ENCODE measurements at places on chromosomes 5 and 9.

DNA sequence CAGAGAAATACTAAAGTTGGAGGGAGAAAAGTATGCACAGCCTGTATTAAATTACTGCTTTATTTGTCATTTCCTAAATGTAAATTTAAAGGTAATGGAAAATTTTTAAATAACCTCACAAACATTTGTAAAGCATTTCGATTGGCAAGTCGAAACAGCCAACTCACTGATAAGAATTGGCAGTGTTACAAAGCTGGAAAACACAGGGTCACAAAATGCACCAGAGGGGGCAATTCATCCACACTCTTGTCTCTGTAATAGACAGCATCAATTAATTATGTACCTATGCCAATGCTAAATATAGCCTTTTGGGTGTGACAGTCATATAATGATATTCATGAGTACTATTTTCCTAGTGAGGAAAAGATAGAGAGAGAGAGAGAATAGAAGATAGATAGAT lies 140.6 kb upstream of the PRLR start:
- no peak for DNase-seq

DNA sequence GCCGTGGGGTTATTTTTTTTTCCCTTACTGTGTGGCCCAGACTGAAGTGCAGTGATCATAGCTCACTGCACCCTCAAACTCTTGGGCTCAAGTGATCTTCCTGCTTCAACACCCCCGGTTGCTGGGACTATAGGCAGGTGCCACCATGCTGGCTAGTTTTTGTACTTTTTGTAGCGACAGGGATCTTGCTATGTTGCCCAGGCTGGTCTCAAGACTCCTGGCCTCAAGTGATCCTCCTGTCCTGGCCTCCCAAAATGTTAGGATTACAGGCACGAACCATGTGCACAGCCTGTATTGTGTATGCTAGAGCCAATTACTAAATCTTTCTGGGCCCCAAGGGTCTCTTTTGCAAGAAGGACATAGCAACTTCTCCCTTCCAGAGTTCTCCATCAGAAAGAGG lies 23.1 kb downstream of the GALNT10 start:
- DNase-seq = no peak

GRCh38 chr9:106376689-106377088 lies 486.3 kb upstream of the ZNF462 start:
- no peak for DNase-seq

GRCh38 chr5:99054972-99055371 lies 126.2 kb upstream of the CHD1 start:
- DNase-seq = no peak

DNA sequence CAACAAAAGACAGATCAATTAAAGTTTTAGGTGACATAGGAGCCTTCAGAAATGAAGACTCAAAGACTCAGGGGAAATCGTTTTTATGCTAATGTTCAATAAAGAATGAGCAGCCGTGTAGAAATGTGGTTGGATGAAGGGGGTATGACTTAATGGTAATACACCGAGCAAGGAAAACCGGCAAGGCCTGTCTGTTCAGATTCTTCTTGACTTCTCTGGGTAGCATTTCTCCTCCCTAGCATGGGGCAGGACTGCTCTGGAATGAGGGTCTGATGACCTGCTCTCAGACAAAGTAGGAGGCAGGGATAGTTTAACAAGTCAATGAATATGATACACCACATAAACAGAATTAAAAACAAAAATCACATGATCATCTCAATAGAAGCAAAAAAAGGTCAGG lies 487.4 kb downstream of the ZNF608 start:
- DNase-seq = no peak

DNA sequence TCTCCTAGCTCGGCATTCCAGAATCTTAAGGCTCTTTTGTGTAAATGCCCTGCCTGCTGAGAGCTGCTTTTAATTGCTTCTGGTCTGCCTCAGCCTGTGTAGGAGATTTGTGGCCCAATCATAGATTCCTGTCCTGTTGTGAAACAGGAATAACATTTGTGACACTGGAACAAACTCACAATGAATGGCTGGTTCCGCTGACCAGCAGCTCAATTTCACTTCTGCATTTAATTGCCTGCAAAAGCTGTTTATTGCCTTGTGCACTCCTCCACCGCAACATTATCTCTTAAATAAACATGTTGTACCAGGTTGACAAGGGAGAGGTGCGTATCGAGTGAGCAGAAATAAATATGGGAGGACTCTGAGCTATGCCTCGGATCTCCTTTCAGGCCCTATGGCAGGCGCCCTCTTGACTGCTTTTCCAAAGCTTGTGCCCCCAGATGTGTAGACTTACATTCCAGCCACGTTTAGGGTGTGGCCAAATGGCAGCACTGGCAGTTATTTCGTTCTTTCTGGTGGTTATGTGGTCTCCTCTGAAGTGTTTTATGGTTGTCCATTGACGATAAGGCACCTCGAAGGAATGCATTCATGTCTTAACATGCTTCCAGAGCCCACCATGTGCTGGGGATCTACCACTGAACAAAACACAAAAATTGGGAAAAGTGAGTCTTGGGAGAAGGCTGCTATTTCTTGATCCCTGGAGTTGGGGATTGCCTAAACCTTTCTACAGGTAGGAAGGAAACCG lies 58.1 kb downstream of the DMRT1 start:
- DNase-seq = no peak

- DNase-seq = no peak
These were observed 735.2 kb downstream of the TLR4 start for GRCh38 chr9:118439441-118439840.

GRCh38 chr9:32468740-32469139 lies 57.3 kb downstream of the RIGI start:
- no peak for DNase-seq

DNA sequence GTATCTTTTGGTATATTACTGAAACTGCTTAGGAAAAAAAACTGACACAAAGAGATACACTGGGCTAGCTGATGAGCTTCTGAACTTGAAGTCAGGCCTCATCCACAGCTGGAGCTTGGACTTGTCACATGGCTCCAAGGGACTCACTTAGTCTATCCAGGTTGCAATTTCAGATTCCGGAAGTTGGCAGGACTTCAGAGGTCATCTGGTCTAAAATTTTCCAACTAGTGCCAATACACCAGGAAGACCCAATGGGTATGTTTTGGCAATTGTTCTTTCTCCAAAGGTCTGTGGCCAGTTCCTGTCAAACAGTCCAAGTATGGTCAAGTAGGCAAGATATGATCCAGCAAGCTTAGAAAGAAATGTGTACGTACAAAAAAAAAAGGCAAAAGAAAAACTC lies 36.7 kb downstream of the MRPS27 start:
- DNase-seq = no peak

DNA sequence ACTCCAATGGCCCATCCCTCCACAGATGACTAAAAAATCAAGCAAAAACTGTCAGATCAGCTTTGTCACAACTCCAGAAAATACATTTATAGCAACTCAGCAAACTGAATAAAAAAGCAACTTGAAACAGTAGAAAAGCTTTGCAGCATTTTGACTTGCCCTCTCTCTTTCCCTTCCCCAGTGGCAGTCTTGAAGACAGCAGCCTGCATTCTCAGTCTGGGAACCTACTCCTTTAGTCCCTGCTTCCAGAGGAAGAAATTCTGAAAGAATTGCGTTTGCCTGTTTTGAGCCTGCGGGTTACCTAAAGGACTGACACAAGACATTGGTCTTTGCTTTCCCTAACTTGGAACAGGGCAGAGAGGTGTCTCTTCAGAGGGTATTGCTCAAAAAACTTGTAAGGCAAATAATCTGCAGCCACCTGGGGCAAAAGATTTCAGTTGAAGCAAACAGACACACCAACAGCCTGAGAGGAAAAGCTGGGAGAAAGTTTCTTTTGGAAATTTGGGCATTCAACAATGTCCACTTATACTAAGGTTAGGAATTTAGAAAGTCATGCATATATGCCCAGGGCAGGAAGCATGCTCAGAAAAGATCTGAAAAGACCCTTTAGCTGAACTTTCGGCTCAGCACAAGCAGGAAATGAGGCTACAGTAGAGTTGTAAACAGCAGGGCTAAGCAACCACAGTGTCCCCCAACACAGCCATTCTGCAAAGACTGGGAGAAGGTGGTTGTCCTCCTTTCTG lies 15.2 kb upstream of the SLC35D2 start:
- DNase-seq = no peak

DNA sequence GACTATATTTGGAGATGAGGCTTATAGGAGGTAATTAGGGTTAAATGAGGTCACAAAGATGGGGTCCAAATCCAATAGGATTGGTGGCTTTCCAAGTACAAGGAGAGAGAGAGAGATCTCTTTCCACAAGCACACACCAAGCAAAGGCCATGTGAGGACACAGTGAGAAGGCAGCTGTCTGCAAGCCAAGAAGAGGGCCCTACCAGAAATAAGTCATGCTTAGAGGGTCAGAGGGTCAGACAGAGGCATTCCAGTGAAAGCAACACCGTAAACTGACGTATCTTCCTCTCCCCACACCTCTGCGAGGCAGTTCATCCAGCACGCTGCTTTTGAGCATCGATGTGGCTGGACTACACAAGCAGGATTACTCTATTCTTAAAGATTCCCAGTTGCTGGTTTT lies 87.9 kb downstream of the SLC1A3 start:
- no peak for DNase-seq

DNA sequence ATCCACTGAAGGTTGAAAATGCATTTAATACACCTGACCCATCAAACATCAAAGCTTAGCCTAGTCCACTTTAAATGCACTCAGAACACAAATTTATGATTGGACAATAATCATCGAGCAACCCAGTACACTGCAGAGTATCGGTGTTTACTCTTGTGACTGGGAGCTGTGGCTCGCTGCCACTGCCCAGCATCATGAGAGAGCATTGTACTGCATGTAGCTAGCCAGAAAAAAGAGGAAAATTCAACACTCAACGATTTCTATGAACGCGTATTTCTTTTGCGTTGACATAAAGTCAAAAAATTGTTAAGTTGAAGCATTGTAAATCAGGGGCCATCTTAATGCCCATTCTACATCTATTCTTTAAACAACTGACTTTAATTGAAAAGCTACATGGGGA lies 95.1 kb upstream of the CD180 start:
- DNase-seq = no peak

GRCh38 chr9:125889112-125889475 lies 141.9 kb downstream of the PBX3 start:
- no peak for DNase-seq

DNA sequence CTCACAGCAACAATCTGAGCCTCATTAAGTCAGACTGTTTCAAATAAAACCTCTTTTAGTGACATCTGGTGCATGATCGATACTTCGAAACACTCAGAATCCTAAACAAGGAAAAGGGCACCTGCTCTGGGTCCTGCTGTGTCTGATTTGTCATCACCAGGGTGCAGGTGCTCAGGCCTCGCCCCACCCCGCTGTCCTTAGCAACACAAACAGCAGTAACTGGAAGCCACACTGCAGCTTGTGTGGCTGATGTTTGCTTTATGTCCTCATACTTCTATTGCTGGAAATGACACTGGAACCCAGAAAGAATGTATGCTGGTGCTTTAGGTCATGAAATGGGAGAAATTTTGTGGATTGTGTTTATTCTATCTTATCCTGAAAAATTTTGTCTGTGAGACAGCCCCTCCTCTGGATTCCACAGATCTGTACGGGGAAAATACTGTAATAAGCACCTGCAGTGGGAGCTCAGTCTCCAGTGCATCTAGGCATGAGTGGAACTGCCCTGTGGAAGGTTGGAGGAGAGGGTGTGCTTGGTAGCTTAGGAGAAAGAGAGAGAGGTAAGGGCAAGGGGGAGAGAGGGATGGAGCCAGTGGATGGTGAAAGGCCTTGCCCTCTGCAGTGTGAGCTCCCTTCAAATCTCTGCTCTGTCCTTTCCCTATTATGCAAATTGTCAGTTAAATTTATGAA lies 284.2 kb downstream of the SMARCA2 start:
- no peak for DNase-seq

DNA sequence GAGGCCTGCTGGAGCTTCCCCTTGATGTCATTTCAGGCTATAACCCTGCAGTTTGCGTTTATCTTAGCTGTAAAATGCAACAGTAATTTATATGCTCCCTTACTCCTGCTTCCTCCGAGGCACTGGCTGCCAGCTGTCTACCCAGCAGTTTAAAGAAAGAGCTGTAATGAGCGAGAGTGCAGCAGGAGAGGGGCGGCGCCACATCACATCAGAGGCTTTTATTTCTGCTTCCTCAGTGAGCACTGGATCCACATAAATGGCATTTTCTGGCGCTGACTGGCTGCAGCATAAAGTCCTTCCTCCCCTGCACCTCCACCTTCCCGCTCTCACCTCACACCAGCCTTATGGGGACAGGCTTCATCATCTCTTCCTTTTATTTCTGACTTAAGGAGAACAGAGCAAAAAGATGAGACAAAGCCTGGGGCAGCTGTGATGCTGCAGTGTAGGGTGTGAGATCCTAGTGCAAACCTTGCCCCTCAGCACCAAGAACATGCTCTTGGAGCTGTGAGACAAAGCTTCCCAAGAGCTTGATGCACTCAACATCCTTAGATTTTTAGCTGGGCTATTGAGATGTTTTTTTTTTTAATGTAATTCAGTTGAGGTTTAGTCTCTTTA lies 829.6 kb upstream of the ZNF608 start:
- DNase-seq = no peak

DNA sequence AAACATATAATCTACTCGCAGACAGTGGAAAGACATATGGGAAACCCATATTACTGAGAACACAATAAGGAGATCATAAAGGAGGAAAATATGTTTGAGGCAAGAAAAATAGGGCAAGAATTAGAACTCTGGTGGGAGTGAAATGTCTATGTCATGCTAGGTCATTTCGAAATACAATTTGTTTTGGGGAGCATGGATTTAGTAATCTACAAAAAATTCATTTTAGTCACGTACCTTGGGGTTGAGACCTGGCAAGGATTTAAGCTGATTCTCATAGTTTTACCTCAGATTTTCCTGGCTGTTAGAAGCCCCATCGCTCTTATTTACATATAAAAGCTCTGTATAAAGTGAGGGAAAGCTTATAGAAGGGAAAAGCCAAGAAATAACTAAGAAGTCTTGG lies 11.5 kb upstream of the CSNK1G3 start:
- no peak for DNase-seq

GRCh38 chr5:91345461-91345860 lies 37.7 kb downstream of the ARRDC3 start:
- no peak for DNase-seq

GRCh38 chr9:98807070-98807813 lies at the start of gene GALNT12:
GALNT12 (plus strand) TSS chr9:98807670; CDS start chr9:98807699, 29 bp downstream.
- DNase-seq = no peak

DNA sequence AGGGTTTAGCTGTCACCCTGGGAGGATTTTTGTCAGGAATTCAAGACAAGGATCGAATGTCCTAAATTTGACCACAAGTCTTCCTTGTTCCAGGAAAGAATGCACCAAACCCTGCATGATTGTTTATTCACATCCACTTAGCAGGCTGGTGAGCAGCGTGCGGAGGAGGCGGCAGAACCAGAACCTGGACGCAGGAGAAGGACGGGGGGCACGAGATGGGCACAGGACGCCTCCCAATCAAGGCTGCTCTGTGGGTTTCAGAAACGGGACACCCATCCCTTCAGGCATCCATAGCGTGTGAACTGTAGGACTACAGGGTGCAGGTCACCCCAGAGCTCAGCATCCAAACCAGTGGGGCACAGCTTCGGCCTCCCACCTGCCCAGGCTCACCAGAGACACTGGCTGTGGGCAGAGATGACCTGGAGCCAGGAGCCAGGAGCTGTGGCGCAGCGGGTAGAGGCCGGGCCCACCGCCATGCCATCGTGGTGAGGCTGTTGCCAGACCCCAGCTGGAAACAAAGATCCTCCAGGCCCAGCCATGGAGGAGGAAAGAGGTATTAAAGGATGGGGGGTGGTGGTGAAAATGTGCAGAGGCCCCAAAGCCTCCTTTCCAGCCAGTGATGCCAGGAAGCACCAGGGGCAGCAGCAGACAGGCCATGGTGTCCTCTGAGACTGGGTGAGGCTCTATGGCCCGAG lies 32.3 kb upstream of the ADAMTS2 start:
- DNase-seq = no peak

- DNase-seq = no peak
These were observed 142.0 kb upstream of the ALDH1B1 start for GRCh38 chr9:38250279-38251035.

- no peak for DNase-seq
These were observed 514.5 kb upstream of the PTGER4 start for GRCh38 chr5:40165106-40165788.

Data from stimulated activated CD8-positive, alpha-beta memory T cell treated with anti-CD3 and anti-CD28 coated beads, Interleukin-15, amount 100 ng/mL, for 4 hours (primary cell).